Metanephros (tissue), 2 donors: ENCODE measurements at places on chromosomes 12 and 14. TPM values are rescaled to one million over a fixed set of nuclear protein-coding genes. Genes with fewer than 3 reads are reported as not detected.

Gene RPGRIP1
- 1.1 TPM for total RNA-seq

Gene BCL2L14
- total RNA-seq, result 0.23 TPM

Gene KRT7
- 43.1 TPM for total RNA-seq

Gene NXPH4
- 8.5 TPM for total RNA-seq

Gene IGF1
- 15.9 TPM for total RNA-seq

Gene ACOT6
- total RNA-seq, result 0.47 TPM

Gene ASCL1
- total RNA-seq, result 0.23 TPM

Gene TAS2R31
- 18.9 TPM for total RNA-seq

Gene CLEC14A
- 31.0 TPM for total RNA-seq

Gene NABP2
- 22.0 TPM for total RNA-seq

Gene PPM1H
- total RNA-seq, result 23.3 TPM

Gene NAV3
- 46.5 TPM for total RNA-seq

Gene OR6C2
- not detected for total RNA-seq

Gene DBX2
- 0.12 TPM for total RNA-seq

Gene OR4K14
- not detected for total RNA-seq

Gene GSG1
- total RNA-seq, result 0.47 TPM

Gene FOXG1
- total RNA-seq, result 0.06 TPM

Gene HIF1A
- 171 TPM for total RNA-seq

Gene APOF
- not detected for total RNA-seq
